ENCODE measurements at places on chromosomes 1 and 21.

- no peak for DNase-seq
Measured at GRCh38 chr1:35269201-35269988, 886 bp downstream of the ZMYM4 start.

GRCh38 chr1:145892486-145893087, 6.9 kb upstream of the ANKRD35 start:
- DNase-seq: no peak

GRCh38 chr1:116133696-116134475, 22.7 kb downstream of the MAB21L3 start:
- DNase-seq: no peak

- no peak for DNase-seq
Measured at GRCh38 chr1:35561297-35561971, 3.8 kb downstream of the NCDN start.

DNA sequence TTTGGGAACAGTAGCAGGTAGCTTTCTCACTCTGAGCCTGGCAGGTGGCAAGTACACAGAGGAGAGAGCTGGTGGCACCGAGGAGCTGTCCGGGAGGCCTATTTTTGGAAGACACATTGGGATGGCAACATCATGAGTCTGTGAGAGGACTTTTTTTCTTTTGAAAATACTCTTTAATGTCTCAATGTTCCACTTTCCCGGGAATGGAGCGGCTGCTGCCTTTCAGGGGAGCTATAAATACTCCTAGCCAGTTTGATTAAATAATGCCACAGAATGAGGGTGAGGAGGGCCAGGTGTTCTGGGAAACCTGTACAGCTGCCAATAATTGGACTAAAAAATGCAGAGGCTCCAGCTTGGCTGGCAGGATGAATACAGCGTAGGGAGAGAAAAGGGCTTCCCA, 93.3 kb upstream of the COG2 start:
- DNase-seq: no peak

GRCh38 chr1:188004849-188005248, 1176.1 kb downstream of the PLA2G4A start:
- no peak for DNase-seq

GRCh38 chr1:236122176-236122575, 20.2 kb upstream of the GPR137B start:
- no peak for DNase-seq

DNA sequence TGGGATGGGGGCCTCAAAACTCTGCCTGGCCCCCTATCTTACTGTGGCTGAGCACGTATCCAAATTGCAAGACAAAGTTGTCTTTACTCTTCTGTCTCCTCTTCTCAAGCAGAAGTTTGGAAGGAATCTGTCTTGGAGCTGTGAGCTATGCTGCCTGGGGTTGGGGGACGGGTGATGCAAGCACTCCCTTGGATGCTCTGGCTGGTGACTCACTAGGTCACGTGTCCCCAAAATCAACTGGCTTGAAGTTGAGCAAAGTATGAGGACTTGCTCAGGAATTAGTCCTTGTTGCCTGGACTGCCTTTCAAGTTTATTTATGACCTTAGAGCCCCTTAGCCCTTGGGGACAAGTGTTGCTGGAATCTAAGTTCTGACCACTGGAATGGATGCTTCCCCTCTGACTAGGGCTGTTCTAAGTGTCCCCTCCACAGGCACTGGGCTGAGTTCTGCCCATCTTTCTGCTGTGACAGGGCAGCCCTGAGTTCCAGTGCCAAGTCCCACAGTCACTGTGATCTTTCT, 269.5 kb downstream of the HHAT start:
- no peak for DNase-seq

DNA sequence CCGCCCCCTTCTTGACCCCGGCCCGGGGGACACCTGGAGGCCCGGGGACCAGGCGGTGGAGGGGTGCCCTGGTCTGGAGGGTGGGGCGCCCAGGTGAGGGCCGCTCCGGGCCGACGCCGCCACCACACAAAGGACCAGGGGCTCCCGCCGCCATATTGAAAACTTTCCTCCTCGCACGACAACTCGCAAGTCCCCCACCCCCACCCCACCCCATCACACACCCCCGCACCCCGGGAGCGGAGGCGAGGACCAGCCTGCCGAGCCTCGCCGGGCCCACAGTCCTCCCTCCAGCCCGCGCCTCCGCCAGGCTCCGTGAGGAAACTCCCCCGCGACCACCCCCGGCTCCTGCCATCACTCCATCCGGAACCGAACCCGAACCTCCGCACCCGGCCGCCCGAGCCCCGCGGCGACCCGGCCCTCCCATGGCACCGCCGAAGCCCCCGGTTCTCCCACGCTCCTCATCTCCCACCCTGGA, 733 bp downstream of the KDM5B start:
- no peak for DNase-seq

DNA sequence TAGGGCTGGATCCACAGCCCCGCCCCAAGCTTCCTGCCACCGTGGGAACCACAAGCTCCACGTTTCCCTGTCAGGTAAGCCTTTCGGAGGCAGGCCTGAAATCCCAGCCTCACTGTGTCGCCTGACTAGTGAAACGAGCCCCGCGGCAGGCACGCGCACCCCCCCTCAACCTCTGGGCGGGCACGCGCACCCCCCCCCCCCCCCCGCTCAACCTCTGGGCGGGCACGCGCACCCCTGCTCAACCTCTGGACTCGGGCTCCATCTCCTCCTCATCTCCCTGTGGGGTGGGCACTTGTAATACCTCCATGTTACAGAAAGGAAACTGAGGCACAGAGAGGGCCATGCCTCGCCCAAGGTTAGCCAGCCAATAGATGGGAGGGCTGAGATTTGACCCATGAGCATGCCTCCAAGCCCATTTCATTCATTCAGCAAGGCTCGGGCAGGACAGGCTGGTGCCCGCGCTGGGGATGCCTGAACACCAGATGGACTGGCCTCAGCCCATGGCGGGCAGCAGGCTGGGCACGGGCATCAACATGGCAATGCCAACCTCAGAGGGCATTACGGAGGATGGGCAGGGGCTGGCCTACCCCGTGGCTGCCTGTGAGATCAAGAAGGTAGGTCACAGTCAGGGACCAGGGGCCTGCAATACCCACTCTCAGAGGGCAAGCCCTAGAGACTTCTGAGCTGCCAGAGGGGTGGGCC, 4.7 kb downstream of the CFAP410 start:
- no peak for DNase-seq

GRCh38 chr1:221336126-221336525, 405.8 kb downstream of the DUSP10 start:
- no peak for DNase-seq

DNA sequence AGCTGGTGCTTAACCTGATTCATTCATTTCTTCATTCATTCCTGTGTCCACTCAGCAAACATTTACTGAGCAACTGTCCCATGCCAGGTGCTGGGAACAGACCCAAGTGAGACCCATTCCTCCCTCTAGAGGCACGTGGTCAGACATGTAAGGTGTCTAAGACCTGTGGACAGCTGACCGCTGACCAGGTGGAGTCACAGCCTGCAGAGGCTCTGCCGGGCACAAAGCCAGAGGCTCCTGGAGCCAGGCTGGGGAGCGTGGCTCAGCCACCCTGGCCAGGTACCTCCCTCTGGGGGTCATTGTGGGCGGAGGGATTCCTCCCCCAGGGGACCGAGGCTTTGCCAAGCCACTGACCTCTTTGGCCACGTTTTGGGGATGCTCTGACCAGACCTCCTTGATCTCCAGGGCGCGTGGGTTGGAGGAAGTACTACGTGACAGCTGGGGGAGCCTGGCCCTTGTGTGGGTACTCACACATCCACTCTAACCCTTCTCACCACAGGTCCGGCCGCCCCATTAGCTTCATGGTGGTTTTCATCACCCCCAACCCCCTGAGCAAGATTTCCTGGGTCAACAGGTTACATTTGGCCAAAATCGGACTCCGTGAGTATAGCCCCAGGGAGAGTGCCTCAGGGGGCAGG, 100.3 kb downstream of the ARHGEF10L start:
- no peak for DNase-seq

DNA sequence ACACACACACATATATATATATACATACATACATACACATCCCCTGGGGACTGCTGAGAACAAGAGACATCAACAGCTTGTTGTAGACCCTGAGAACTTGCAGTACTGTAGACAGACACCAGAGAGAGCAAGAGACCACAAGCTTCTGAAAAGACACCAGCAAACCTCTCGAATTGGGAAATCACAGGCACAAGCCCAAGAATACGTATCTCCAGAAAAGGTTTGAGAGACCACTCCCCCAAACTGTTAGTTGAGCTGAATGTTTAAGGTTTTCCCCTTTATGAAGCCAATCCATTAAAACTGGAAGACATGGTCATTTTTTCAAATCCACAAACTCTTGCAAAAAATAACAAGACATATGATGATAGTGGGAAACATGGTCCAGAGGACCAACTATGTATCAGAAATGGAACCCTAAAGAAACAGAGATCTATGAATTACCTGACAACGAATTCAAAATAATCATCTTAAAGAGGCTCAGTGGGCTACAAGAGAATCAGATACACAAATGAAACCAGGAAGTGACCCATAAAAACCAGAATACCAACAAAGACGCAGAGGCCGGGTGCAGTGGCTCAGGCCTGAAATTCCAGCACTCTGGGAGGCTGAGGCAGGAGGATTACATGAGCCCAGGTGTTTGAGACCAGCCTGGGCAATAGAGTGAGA, 45.1 kb downstream of the SLC2A1 start:
- DNase-seq: no peak

GRCh38 chr1:94327001-94327690, 89.8 kb upstream of the ARHGAP29 start:
- no peak for DNase-seq

DNA sequence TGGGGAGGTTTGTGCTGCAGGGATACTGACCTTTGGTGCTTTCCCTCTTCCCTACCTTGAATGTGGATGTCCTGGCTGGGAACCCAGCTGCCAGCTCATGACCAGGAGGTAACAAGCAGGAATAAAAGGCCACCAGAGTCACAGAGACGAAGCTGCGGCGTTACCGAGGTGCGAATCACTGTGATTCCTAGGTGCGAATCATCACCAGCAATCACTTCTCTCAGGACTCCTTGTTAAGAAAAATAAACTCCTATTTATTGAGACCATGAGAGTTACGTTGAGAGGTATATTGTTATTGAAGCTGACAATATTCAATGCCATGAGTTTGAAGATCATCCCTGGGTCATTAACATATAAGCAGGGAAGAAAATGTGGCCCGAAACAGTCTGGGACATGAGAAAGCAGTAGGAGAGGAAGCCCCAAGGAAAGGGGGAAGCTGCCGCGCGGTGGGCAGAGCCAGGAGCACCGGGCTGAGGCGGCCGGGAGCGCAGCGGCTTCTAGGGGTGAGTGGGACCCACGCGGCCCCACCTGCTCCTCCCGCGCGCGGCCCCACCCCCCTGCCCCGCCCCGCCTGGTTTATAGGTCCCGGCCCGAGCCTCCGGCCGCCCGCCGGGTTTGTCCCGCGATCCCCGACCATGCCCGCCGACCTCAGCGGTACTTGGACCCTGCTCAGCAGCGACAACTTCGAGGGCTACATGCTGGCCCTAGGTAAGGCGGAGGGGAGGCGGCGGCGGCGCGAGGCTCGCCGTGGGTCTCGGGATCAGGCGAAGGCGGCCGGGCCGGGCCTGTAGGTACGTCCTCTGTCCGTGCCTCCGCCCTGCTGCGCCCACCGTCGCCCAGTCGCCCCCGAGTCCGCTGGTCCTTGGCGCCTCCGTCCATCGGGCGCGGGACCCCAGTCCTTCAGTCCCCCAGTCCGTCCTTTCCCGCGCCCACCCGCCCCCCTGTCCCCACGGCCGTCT, at the start of gene RBP7:
TSS of gene RBP7 (plus strand) at position 605 of the 959 bp plus-strand sequence. CDS start at position 636, 31 bp downstream.
- no peak for DNase-seq

GRCh38 chr1:216499581-216500272, 76.5 kb upstream of the USH2A start:
- DNase-seq: no peak

DNA sequence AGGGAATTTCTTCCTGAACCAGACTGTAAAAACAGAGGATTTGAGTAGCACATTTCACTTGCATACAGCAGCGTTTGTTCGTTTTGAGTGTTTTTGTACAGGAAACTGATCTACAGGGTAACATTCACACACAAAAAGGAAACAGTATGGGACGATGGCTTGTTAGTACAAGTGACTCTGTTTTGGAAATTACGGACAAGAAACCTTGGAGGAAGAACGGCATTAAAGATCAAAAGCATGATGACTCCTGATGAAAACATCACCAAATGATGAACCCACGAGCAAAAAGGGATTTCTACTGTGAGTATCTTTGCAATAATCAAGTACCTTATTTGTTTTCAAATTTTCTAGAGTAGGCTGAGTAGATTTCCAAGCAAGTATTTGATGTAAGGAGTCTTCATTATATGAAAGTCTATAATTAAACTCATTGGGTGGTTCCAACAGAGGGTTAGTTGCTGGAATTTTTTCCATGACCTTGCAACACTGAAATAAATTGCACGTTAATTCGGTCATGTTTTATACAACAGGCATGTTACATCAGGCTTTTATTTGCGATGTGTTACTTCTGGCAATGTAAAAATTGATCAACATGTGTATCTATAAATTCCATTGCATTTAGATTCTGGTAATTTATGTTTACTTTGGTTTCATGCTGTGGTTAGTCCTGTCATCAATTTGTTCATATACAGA, 76.7 kb upstream of the KCNK2 start:
- no peak for DNase-seq

DNA sequence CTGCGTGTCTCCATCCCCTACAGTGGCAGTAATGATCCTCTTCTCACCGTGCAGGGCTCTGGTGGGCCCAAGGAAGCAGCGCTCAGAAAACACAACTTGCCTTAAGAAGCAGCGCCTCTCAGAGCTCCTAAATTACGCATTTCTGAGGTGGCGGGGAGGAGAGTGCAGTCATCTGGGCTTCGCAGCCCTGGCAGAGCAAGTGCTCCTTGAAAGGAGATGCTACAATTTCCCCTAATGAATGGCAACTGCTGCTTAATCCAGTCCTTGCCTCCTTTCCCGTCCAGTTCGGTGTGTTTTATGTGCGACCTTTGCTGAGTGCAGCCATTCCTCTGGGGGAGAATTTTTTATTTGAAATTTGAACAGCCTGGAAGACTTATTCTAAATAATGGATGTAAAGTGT, 287.3 kb downstream of the PTPRU start:
- DNase-seq: no peak

GRCh38 chr1:187991944-187992343, 1163.2 kb downstream of the PLA2G4A start:
- no peak for DNase-seq

GRCh38 chr21:41751611-41752011, 15.2 kb downstream of the RIPK4 start:
- no peak for DNase-seq

GRCh38 chr1:43729816-43730463, 22.6 kb downstream of the ST3GAL3 start:
- DNase-seq: no peak

GRCh38 chr1:160009081-160009480, 22.7 kb downstream of the PIGM start:
- DNase-seq: no peak

GRCh38 chr1:94022471-94023189, 98.3 kb downstream of the ABCA4 start:
- no peak for DNase-seq
